ENCODE measurements at places on chromosomes 7 and 10. TPM values are rescaled to one million over a fixed set of nuclear protein-coding genes. Genes with fewer than 3 reads are reported as not detected.
A peak's percentile ranks its signal among the peaks of the same experiment; 100 is the strongest.

LIPM gene
- not detected for total RNA-seq

- no peak for DNase-seq
These were observed 23.1 kb downstream of the AGAP3 start for GRCh38 chr7:151109094-151110048.

DNA sequence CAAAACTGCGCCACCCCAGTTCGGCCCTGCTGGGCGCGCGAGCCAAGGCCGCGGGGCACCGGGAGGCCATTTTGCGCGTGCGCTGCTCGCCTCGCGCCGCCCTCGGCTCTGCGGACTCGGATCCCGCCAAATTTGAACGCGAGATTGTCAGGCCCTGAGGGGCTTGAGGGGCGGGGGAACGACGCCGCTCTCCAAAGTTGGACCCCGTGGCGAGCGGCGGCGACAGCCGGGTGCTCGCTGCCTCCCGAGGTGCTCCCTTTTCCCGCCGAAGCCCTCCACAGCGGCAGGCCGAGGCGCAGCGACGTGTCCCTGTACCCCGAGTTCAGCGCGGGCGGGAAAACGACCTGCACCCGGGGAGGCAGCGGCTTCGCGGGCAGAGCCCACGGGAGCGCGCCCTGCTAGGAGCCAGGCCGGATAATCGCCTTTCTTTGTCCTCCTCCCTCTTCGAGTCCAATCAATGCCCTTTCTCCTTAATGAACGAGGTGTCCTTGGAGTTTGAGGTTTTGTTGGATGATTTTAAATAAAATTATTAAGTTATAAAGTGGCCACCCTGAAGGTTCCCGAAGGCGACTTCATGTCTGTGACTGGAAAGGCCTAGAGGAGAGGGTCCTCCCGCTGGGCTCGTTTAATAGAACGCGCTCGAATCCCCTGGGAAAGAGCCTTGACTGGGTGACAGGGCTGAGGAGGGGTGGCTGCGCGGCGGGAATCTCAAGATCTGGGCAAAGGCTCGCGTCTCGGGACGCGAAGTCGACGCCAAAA lies 10.7 kb upstream of the SPAG6 start:
- DNase-seq: peak; percentile 40

- no peak for DNase-seq
These were observed 21.4 kb downstream of the DNAJB12 start for GRCh38 chr10:72333112-72334015.

DNA sequence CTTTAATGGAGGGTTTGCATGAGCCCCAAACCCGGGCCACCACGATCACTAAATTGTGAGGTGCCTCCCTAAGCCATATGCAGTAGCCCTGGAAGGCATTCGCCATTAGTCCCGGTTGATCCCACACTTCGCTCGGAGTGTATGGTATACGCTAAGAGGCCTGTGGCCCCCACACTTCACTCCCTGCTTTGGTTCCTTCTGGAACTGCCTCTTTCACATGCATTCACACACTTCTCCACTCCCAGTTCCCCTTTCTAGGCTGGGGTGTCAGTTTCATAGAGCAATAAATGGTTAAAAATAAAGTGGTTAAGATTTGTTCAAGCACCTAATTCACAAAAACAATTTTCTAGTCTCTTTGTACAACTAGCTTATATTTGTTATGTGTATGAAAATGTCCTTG lies 212.1 kb upstream of the KCND2 start:
- DNase-seq: no peak

- DNase-seq: peak; percentile 38
These were observed 198.0 kb upstream of the MKI67 start for GRCh38 chr10:128324058-128324827.

Data from mesothelial cell of epicardium (in vitro differentiated cells).